ENCODE measurements at places on chromosomes 6 and 20. TPM values are rescaled to one million over a fixed set of nuclear protein-coding genes. Genes with fewer than 3 reads are reported as not detected.

GRCh38 chr20:5843054-5843592 is 92.9 kb downstream of the SHLD1 start:
- H3K36me3 ChIP-seq, result no peaks in the 10 kb centered on the region
- no peaks in the 10 kb centered on the region for H3K27me3 ChIP-seq
- H3K4me3 ChIP-seq, result no peak overlapping the region
- no peak overlapping the region for H3K27ac ChIP-seq
- DNase-seq, result no peak

GRCh38 chr20:32132911-32133549 is 23.5 kb downstream of the TM9SF4 start:
- peaks cover 30% of the 10 kb centered on the region for H3K36me3 ChIP-seq
- no peak overlapping the region for H3K27ac ChIP-seq
- H3K27me3 ChIP-seq, result no peaks in the 10 kb centered on the region
- H3K4me3 ChIP-seq, result no peak overlapping the region

DNA sequence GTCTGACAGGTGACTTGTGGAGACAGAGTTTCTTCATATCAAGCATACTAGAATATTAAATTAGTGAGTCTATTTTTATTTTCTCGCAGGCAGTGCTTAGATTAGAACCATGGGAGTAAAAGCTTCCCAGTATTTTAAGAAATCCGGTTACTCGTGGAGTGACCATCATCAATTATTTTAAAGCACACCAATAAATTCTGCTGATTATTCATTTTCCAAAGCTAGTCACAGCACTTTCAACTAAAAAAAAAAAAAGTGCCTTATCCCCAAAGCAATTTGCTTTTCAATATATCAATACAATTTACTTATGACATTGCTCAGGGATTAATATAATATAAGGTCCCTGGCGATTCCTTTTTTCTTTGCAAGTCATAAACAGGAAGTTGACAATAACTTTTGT is 26.3 kb upstream of the OLIG3 start:
- H3K27me3 ChIP-seq, result peaks cover 26% of the 10 kb centered on the region
- no peaks in the 10 kb centered on the region for H3K4me1 ChIP-seq
- H3K27ac ChIP-seq, result no peak overlapping the region
- H3K4me3 ChIP-seq, result no peak overlapping the region

- no peak for DNase-seq
- no peak overlapping the region for H3K27ac ChIP-seq
- no peaks in the 10 kb centered on the region for H3K27me3 ChIP-seq
- H3K36me3 ChIP-seq, result no peaks in the 10 kb centered on the region
- no peak overlapping the region for H3K4me3 ChIP-seq
These were observed 100.0 kb upstream of the NRSN1 start for GRCh38 chr6:24026050-24026449.

GRCh38 chr6:130426066-130426721 is 60.4 kb downstream of the TMEM200A start:
- H3K27ac ChIP-seq, result no peak overlapping the region
- DNase-seq, result no peak

- no peak for DNase-seq
- no peak overlapping the region for H3K4me3 ChIP-seq
These were observed 7.5 kb downstream of the BEND3 start for GRCh38 chr6:107107791-107108190.

- DNase-seq, result no peak
- H3K27me3 ChIP-seq, result no peaks in the 10 kb centered on the region
- no peak overlapping the region for H3K27ac ChIP-seq
- H3K36me3 ChIP-seq, result no peaks in the 10 kb centered on the region
These were observed 135.3 kb upstream of the CENPW start for GRCh38 chr6:126204598-126204997.

GRCh38 chr20:19658137-19658536 is 99.9 kb upstream of the RIN2 start:
- no peak overlapping the region for H3K27ac ChIP-seq
- peaks cover 5% of the 10 kb centered on the region for H3K4me1 ChIP-seq
- H3K4me3 ChIP-seq, result no peak overlapping the region
- DNase-seq, result no peak
- peaks cover 10% of the 10 kb centered on the region for H3K27me3 ChIP-seq

- peaks cover 19% of the 10 kb centered on the region for H3K4me1 ChIP-seq
- no peaks in the 10 kb centered on the region for H3K27me3 ChIP-seq
- no peak overlapping the region for H3K27ac ChIP-seq
- DNase-seq, result no peak
- no peak overlapping the region for H3K4me3 ChIP-seq
These were observed 71.5 kb downstream of the RPP40 start for GRCh38 chr6:4932228-4932903.

- H3K27me3 ChIP-seq, result no peaks in the 10 kb centered on the region
- no peaks in the 10 kb centered on the region for H3K4me1 ChIP-seq
- no peaks in the 10 kb centered on the region for H3K36me3 ChIP-seq
- H3K4me3 ChIP-seq, result no peak overlapping the region
- no peak overlapping the region for H3K27ac ChIP-seq
- DNase-seq, result no peak
These were observed 19.7 kb downstream of the CD40 start for GRCh38 chr20:46137816-46138215.

GRCh38 chr6:131135244-131136020 is at the start of gene AKAP7:
Gene AKAP7 (plus strand): TSS chr6:131135467. CDS start chr6:131135764, 297 bp downstream.
- H3K4me3 ChIP-seq, result peak within 1 kb of the TSS; percentile 19
- H3K4me1 ChIP-seq, result peaks cover 23% of the 10 kb centered on the region
- H3K27me3 ChIP-seq, result no peaks in the 10 kb centered on the region
- H3K36me3 ChIP-seq, result no peaks in the 10 kb centered on the region
- DNase-seq, result peak; percentile 88

GRCh38 chr6:136445063-136445462 is 105.2 kb downstream of the MAP7 start:
- H3K4me1 ChIP-seq, result no peaks in the 10 kb centered on the region
- H3K27ac ChIP-seq, result no peak overlapping the region
- no peaks in the 10 kb centered on the region for H3K27me3 ChIP-seq
- no peak for DNase-seq
- H3K36me3 ChIP-seq, result no peaks in the 10 kb centered on the region
- H3K4me3 ChIP-seq, result no peak overlapping the region

The MEI4 gene
- total RNA-seq, result 0.65 TPM

The ASXL1 gene
- 35.4 TPM for total RNA-seq

The AP5S1 gene
- total RNA-seq, result 21.2 TPM

The WFDC10B gene
- total RNA-seq, result not detected
